ENCODE measurements at places on chromosomes 16 and 17.

DNA sequence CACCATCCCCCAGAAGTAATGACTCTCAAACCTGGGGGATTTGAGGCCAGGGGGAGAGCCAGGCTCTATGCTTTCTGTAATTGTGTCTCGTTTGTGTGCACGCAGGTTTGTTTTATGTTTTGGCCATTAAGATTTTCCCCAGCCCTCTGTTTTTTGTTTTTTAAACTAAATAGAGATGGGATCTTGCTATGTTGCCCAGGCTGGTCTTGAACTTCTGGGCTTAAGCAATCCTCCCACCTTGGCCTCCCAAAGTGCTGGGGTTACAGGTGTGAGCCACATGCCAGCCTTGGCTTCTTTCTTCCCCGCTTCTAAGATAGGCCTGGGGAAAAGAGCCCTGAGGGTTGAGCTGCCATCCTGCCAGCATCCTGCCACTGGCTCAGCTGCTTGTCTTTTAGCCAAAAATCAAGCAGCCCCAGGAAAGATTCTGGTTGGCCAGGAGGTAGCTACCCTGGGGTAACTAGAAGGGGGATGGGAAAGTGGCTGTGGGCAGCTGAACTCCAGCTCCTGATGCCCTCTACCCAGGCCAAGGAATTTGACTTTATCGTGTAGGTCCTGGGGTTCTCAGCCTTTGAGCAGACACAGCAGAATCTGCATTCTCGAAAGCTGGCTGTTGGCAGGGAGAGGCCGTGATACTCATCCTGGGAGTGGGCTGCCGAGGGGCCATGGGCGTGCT lies 18.4 kb downstream of the KDM8 start:
- DNase-seq: no peak

- DNase-seq: no peak
Observed at GRCh38 chr16:12111223-12111622, 134.7 kb downstream of the SNX29 start.

- DNase-seq: peak; percentile 48
Observed at GRCh38 chr16:88442727-88443576, 10.1 kb upstream of the ZFPM1 start.

DNA sequence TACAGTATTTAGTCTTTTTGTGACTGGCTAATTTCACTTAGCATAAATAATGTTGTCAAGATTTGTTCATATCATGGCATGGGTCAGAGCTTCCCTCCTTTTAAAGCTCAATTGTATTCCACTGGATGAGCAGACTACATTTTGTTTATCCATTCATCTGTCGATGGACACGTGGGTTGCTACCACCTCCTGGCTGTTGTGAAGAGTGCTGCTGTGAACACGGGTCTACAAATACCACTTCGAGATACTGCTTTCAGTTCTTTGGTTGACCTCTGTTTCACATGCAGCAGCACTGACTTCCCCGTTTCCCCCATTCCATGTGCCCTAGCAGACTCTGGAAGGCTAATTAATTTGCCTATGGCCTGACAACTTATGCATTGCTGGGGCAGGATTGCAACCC lies 285.4 kb downstream of the SHISA9 start:
- DNase-seq: no peak

DNA sequence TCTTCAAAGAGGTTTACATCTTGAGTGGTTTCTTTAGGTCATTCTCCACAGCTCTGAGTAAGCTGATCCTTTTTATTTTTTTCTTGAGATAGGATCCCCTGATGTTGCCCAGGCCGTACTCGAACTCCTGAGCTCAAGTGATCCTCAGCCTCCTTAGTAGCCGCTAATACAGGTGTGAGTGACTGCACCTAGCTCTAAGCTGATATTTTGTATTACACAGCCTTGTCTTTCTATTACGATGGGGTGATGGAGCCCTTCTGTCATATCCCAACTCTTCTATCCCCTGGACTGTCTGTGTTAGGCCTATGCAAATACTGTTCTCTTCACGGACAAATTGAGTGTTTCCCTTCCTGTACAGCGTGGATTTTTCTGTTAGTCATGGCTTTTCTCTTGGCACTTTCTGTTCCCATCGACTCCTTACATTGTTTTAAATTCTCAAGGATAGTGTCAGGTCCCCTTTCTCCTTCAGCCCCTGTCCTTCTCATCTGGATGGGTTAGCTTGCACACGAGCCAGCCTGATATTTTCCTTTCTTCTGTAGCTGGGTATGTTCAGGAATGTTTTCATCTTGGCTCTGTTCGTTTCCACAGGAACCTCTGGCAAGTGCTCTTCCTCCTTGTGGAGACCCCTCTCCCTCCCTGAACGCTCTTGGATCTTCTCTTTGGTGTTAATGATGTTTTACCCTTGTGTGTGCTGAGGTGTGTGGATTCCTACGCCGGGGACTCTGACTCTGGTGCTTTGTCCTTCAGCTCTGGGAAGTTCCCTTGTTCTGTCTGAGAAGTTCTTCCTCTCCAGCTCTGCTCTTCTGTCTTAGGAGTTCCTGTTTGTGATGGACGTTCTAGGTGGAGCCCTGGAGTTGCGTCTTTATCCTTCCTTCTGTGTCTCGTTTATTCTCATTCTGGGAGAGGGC lies 2.3 kb downstream of the BANP start:
- DNase-seq: no peak

- DNase-seq: no peak
Observed at GRCh38 chr17:39167476-39167875, 1.5 kb upstream of the ARL5C start.

DNA sequence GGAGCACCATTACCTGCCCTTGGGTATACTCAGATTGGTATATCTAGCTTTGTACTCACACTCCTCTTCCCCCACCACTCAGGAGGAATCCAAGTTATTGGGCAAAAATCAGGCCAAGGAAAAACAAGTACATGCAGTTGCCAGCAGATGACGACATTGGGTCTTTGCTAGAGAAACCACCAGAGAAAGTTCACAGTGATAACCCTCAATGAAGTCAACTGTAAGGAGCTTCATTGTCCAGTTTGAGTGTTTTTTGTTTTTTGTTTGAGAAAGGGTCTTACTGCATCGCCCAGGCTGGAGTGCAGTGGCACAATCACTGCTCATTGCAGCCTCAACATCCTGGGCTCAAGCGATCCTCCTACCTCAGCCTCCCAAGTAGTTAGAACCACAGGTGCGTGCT lies 34.6 kb upstream of the TOX3 start:
- no peak for DNase-seq

DNA sequence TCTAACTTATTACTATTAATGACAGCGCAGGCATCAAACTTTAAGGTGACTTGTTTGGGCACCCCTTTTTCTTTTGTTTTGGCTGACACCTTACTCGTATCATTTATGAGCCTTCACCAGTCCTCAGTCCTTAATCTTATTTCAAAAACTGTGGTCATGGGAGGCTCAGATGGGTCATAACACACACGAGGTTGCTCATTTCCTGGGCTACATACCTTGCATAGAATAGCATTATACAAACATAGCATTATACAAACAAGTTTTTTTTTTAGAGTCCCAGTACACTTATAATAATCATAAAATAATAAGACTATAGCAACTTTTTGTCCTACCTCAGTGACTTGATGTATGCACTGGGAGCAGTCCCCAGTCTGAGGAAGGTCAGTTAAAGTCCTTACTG lies 11.2 kb upstream of the ACSF2 start:
- no peak for DNase-seq

GRCh38 chr17:21382560-21383495 lies 6.7 kb downstream of the KCNJ12 start:
- DNase-seq: no peak

DNA sequence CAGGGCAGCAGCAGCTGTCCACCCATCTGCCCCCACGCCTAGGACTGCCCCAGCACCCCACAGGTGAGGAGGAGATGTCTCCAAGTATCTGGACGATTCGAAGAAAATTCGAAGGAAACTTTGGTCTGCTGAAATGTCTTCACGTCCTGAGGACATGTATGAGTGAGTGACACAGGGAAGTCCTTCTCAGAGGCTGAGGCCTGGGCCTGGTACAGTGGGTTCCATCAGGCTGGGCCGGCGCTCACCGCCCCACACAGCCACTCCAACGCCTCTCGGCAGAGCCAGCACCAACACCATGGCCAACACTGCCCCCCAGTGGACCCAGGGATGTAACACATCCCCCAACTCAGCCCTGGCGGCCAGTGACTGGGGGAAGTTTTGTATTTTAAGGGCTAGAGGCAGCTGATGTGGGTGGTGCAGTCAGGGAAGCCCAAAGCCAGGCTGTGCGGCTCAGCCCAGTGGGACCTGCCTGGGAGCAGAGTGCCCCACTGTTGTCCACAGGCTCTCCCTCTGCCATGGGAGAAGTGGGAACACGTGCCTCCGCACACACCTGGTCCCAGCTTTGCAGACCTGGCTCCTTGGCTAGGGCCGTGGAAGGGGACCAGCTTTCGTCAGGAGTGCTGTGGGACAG lies 55.8 kb upstream of the FASN start:
- peak; percentile 64 for DNase-seq

Data from stimulated activated CD8-positive, alpha-beta memory T cell treated with anti-CD3 and anti-CD28 coated beads, Interleukin-7, amount 100 ng/mL, for 4 hours (primary cell).